ENCODE measurements at places on chromosomes 4 and X. TPM values are rescaled to one million over a fixed set of nuclear protein-coding genes. Genes with fewer than 3 reads are reported as not detected.

GRCh38 chrX:13009273-13009672 is 34.4 kb downstream of the TMSB4X start:
- H3K4me1 ChIP-seq: peaks cover 59% of the 10 kb centered on the region
- H3K27ac ChIP-seq: no peak overlapping the region
- H3K4me3 ChIP-seq: no peak overlapping the region
- no peaks in the 10 kb centered on the region for H3K27me3 ChIP-seq

DNA sequence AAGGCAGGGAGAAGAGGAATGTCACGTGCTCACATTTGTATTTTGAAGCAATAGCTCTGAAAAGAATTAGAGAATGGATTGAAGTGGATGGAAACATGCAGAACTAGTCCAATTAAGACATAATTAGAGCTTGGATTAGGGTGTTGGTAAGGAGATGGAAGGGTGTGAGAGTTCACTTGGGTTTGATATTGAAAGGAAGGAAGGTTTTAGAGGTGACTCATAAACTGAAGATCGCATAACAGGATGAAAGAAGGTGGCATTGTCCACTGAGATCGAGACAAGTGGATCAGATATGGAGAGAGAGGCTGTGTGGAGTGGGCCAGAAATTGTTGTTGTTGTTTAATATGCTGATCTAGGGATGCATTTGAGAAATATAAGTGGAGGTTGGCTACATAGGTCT is 244.0 kb upstream of the SMIM31 start:
- H3K27ac ChIP-seq: no peak overlapping the region
- no peak for DNase-seq
- H3K4me3 ChIP-seq: no peak overlapping the region
- no peaks in the 10 kb centered on the region for H3K36me3 ChIP-seq
- H3K4me1 ChIP-seq: peaks cover 15% of the 10 kb centered on the region
- no peaks in the 10 kb centered on the region for H3K27me3 ChIP-seq

GRCh38 chr4:3470244-3471097 is 7.4 kb downstream of the DOK7 start:
- H3K27me3 ChIP-seq: peaks cover 6% of the 10 kb centered on the region
- DNase-seq: no peak
- H3K27ac ChIP-seq: no peak overlapping the region
- H3K4me1 ChIP-seq: no peaks in the 10 kb centered on the region
- no peak overlapping the region for H3K4me3 ChIP-seq

DNA sequence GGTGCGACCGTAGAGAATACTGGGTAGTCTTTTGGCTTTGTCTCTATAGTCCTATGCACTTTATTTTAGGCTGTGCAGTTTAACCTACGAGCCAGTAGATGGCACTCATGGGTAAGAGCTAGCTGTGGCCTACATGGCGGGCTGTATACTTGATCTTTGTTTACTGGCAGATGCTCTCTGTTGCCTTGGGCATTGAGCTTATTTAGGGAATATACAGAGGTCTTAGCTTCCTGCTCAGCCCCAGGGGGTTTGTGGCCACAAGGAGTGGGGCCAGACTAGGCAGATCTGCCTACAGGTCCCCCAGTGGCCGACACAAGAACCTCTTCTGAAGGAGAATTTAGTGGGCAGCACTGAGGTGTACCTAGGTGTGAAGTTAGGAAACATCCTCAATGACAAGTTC is 227.6 kb upstream of the HDX start:
- peaks cover 8% of the 10 kb centered on the region for H3K27me3 ChIP-seq
- H3K4me1 ChIP-seq: peaks cover 5% of the 10 kb centered on the region
- no peak for DNase-seq

GRCh38 chr4:337932-338758 is 531 bp downstream of the ZNF141 start:
- no peaks in the 10 kb centered on the region for H3K27me3 ChIP-seq
- H3K36me3 ChIP-seq: peaks cover 10% of the 10 kb centered on the region
- peak; percentile 90 for DNase-seq
- peak overlapping the region; percentile 99 for H3K27ac ChIP-seq

Gene FGA
- not detected for total RNA-seq

DNA sequence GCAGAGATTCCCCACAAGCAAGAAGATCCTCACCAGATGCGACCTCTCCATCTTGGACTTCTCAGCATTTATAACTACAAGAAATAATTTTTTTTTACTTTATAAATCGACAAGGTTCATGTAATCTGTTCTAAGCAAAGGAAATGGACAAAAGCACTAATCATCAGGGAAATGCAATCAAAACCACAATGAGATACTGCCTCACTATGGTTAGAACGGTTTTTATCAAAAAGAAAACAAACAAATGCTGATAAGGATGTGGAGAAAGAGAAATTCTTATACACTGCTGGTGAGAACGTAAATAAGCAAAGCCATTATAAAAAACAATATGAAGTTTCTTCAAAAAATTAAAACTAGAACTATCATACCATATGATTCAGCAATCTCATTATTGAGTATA is 1382.6 kb downstream of the ARAP2 start:
- no peak overlapping the region for H3K4me3 ChIP-seq
- DNase-seq: no peak
- H3K36me3 ChIP-seq: no peaks in the 10 kb centered on the region
- H3K27ac ChIP-seq: no peak overlapping the region
- H3K27me3 ChIP-seq: no peaks in the 10 kb centered on the region
- H3K4me1 ChIP-seq: no peaks in the 10 kb centered on the region

DNA sequence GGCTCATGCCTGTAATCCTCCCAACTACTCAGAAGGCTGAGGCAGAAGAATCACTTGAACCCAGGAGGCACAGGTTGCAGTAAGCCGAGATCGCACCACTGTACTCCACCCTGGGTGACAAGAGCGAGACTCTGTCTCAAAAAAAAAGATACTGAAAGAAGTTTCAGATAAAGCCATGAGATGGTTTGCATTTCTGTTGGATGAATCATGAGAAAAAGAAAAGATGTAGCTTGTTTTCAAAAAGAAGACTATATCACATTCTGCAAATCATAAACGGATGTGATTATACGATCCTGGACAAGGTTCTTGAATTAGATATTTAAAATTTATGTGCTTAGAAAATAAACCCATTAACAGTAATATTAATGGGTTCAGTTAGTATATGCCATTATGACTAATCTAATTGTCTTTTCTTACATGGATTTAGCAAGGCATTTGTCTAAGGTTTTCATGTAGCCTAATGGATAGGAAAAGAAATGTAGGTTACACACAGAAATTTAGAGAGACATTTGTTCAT is 345.9 kb downstream of the SLC7A11 start:
- H3K36me3 ChIP-seq: no peaks in the 10 kb centered on the region
- no peaks in the 10 kb centered on the region for H3K27me3 ChIP-seq
- H3K4me3 ChIP-seq: no peak overlapping the region

Gene IL2
- not detected for total RNA-seq

- no peaks in the 10 kb centered on the region for H3K36me3 ChIP-seq
- no peak for DNase-seq
- H3K4me3 ChIP-seq: no peak overlapping the region
- H3K4me1 ChIP-seq: no peaks in the 10 kb centered on the region
Measured at GRCh38 chrX:135509885-135510284, 10.6 kb upstream of the INTS6L start.

DNA sequence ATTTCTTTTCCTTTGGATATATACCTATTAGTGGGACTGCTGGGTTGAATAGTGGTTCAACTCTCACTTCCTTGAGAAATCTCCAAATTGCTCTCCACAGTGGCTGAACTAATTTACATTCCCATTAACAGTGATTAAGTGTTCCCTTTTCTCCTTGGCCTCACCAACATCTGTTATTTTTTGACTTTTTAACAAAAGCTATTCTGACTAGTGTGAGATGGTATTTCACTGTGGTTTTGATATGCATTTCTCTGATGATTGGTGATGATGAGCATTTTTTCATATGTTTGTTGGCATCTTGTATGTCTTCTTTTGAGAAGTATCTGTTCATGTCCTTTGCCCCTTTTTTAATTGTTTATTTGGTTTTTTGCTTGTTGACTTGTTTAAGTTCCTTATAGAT is 413.0 kb downstream of the MAPK10 start:
- no peak overlapping the region for H3K4me3 ChIP-seq
- no peak for DNase-seq
- H3K36me3 ChIP-seq: peaks cover 5% of the 10 kb centered on the region
- H3K27me3 ChIP-seq: no peaks in the 10 kb centered on the region
- H3K4me1 ChIP-seq: peaks cover 11% of the 10 kb centered on the region

GRCh38 chrX:20028588-20028987 is 37.7 kb upstream of the BCLAF3 start:
- no peak overlapping the region for H3K27ac ChIP-seq
- peaks cover 6% of the 10 kb centered on the region for H3K4me1 ChIP-seq
- DNase-seq: no peak
- no peaks in the 10 kb centered on the region for H3K36me3 ChIP-seq
- no peak overlapping the region for H3K4me3 ChIP-seq

DNA sequence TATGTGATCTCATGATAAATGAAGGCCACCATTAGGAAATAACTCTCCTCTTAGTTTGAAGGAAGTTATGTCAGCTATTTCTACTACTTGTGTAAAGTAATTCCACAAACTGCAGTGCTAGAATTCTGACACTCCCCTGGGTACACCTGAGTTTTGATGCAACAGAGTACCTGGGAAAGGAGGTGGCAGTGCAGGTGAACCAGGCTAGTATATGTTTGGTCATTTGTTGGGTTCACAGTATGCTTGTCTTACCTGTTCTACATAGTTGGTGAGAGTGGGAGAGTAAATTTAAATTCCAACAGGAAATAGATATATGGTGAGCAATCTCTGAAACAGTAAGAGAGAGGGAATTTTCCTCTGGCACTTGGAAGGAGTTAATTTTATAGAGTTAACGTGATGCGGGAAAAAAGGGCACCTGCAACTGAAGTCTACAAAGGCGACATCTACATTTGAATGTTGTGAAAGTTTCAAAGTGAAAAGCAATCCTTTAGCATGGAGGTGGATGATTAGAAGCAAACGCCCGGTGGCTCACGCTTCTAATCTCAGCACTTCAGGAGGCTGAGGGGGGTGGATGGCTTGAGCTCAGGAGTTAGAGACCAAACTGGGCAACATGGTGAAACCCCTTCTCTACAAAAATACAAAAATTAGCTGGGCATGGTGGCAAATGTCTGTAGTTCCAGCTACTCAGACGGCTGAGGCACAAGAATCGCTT is 8.3 kb upstream of the SLC10A6 start:
- no peak overlapping the region for H3K4me3 ChIP-seq
- no peak for DNase-seq
- no peaks in the 10 kb centered on the region for H3K27me3 ChIP-seq
- H3K27ac ChIP-seq: no peak overlapping the region
- H3K36me3 ChIP-seq: no peaks in the 10 kb centered on the region

DNA sequence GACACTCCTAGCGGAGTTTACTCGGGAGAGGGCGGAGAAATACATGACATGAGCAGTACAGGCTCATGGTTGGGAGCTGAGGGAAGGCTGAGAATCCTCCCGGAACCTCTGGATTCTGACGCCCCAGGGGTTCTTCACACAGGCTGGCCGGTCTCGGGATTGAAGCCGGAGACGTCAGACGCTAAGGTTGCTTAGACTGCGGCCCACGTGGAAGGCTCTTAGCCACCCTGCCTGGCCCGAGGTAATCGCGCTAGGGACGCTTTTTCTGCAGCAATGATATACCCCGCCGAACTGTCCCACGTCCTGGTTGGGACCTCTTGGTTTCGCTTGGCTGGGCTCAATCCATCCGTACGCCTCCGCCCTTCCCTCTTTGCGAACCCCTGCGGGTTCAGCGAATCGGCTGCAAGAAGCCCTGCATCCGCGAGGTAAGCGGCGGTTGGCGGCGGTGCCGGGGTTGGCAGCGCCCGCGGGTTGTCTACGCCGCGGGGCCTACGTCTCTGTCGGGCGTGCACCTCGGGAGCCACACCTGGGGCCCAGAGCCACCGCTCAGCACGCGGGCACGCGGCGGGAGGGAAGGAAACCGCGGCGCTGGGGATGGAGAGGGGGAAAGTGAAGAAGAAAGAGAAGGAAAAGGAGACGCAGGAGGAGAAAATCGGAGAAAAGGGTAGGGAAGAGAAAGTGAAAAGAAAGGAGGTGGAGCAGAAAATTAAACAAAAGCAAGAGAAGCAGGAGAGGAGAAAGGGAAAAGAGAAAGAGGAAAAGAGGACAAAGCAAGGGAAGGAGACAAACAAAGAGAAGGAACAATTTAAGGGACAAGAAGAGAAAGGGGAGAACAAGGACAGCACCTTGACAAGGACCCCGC is at the start of gene ARL9:
TSS of gene ARL9 (plus strand) at position 523 of the 862 bp plus-strand sequence. CDS start at position 595, 72 bp downstream.
- peak within 1 kb of the TSS; percentile 93 for H3K27ac ChIP-seq
- H3K4me1 ChIP-seq: peaks cover 20% of the 10 kb centered on the region
- H3K36me3 ChIP-seq: peaks cover 11% of the 10 kb centered on the region
- H3K27me3 ChIP-seq: no peaks in the 10 kb centered on the region
- H3K4me3 ChIP-seq: peak within 1 kb of the TSS; percentile 98

GRCh38 chr4:115090483-115091075 is 22.8 kb downstream of the NDST4 start:
- H3K4me1 ChIP-seq: no peaks in the 10 kb centered on the region
- H3K27me3 ChIP-seq: no peaks in the 10 kb centered on the region
- H3K36me3 ChIP-seq: no peaks in the 10 kb centered on the region
- H3K4me3 ChIP-seq: no peak overlapping the region
- no peak for DNase-seq

Gene RNF175
- total RNA-seq: 0.62 TPM

Gene FATE1
- total RNA-seq: not detected

DNA sequence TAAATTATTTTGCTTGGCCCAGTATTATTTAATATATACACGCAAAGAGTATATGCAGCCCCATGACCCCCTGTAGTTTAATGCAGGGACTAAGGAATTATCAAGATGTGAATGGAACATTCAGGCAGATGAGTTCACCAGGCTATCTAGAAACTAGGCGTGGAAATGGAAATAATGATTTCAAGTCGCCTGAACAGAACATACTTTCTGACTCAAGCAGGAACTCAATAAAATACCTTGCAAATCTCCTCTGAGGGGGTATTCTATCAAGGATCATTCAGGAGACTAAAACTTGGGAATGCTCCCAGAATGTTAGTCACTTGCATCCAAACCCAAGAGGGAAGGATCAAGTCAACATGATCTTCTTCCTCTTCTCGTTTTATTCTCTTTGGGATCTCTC is 59.6 kb upstream of the RASSF6 start:
- no peaks in the 10 kb centered on the region for H3K27me3 ChIP-seq
- no peak overlapping the region for H3K27ac ChIP-seq
- peaks cover 32% of the 10 kb centered on the region for H3K4me1 ChIP-seq
- no peak for DNase-seq
- no peaks in the 10 kb centered on the region for H3K36me3 ChIP-seq

DNA sequence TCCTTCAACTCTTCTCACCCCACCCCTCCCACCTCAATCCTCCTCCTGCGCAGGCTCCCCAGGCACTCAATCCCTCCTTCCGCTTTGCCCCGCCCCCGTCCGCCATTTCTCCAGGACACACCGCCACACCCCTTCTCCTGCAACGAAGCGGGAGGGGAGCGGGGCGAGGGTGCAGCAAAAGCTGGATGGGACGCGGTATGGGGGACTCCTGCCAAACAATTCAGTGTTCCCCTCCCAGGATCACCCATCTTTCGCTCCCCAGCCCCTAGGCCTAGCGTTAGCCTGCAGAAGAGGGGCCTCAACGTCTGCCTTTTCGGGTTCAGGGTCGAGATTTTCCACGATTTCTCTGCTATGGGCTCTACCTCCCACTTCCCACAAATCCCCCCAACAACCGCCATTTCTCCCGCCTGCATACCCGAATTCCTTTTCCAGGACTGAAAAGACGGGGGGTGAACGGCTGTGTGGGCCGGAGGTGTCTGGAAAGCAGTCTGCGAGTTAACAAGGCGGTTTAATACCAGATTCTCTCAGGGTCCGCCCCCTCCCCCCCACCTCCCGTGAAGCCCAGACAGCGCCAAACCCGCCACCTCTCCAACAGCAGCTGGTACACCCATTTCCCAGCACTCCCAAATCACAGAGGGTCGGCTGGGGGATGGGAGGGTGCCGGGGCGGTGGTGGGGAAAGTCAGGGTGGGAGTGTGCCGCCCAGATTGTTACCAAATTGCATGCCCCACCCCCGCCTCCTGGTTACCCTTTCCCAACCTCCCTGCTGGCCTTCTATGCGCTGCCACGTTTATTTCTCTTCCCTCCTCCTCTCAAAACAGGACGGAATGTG is 774 bp downstream of the ARMCX2 start:
- DNase-seq: peak; percentile 87
- H3K27ac ChIP-seq: peak overlapping the region; percentile 72
- no peaks in the 10 kb centered on the region for H3K36me3 ChIP-seq
- peak overlapping the region; percentile 80 for H3K4me3 ChIP-seq

Measured in chondrocyte (in vitro differentiated cells).